ENCODE measurements at places on chromosomes 7 and 10.

DNA sequence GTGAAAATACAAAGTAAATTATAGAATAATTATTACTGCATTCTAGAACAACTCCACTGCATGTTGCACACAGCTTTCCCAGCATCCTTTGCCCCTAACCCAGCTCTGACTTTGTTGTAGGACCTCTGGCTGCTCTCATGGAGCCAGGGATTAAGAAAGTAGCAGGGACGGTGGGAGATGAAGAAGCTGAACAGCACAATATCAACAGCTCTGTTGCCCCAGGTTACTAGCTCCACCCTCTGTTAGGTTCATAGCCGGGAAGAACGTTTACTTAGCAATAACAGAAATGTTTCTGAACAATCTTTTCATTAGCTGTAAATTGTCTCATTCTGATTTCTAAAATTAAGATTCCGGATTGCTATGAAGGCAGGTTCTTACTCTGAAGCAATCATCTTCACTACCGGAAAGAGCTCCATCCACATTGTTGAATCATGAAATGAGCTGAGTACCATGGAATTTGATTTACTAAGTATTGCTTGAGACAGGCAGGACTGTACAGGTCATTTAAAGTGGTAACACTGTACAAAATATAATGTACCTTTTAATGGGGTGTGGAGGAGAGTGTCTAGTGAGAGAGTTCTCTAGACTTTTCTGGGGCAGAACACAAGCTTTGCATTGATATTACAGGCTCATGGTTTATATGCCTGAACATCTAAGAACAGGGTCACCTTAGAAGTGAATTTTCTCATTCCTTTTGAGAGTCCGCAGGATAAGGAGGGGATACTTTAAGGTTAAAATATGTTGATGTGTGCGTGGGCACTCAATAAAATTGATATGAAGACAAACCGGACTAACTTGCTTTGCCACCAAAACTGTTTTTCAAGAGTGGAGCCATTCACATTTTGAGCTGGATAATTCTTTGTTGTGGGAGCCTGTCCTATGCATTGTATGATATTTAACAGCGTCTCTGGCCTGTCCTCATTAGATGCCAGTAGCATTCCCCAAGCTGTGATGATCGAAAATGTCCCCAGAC lies 20.8 kb upstream of the RAB18 start:
- DNase-seq, result no peak

DNA sequence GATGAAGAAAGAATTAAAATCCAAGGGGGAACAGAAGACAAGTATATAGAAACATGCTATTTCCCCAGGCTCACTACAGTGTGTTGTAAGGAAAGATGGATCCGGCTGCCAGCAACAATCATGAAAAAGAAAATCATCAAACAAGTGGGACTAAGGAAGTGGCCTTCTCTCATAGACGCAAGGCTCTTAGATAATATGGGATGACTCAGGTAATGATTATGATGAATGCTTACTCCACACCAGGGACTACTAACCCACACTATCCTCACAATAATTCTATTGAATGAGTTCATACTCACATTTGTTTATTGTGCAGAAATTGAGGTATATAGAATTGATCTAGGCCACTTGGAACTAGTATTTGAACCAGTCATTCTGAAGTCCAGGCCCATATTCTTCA lies 111.2 kb upstream of the BET1 start:
- no peak for DNase-seq

DNA sequence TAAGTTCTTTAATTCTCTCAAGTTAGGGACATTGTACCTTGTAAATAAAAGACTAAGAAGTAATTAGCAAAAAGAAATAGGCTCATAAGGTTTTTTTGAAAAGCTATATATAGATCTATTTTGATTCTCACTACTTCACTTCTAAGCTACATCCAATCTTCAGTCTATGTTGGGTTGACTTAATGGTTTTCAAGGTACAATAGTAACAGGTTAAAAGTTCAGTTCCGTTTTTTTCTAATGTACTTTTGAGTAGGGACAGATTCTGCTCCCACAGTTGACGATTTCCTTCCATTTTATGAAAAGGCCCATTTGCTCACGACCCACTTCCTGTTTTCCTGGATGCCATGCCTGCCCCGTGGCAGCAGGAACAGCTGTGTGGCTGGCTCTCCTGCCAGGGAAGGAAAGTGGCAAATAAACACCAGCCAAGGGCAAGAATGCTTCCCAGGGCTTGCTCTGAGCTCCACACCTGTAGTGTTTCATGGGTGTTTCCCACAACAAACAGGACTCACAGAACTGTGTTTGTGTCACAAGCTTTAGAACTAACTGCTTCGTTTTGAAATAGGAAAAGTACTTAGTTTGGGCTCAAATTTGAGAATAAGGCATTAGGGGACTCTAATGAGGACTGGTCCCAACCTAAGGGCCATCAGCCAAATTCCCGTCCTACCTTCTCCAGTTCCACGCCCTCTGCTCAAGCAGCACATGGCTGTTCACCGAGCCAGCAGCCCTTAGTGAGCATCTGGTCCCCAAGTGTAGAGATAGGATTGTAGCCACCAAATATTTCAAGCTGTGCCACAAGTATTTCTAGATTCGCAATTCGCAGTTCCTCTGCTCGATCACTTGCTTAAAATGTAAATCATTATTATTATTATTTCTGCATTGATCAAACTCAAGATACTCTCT lies 240.7 kb downstream of the COBL start:
- no peak for DNase-seq

- no peak for DNase-seq
Measured at GRCh38 chr7:17301471-17302456, 3.3 kb downstream of the AHR start.

DNA sequence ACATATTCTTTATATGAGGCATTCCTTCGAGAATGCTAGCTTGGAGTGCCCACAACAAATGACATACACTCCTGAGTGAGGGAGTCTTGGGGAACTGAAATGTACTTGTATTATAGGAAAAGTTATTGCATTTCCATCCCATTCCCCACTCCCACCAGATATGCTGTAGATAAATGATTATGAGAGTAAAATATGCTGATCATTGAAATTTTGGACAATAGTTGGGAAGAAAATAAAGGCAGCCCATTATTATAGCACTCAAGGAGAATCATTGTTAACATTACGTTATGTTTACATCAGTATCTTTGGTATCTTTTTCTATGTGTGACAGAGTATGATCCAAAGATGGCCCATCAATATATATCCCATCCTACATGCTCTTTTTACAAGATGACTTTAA lies 194.4 kb downstream of the GATA3 start:
- no peak for DNase-seq

DNA sequence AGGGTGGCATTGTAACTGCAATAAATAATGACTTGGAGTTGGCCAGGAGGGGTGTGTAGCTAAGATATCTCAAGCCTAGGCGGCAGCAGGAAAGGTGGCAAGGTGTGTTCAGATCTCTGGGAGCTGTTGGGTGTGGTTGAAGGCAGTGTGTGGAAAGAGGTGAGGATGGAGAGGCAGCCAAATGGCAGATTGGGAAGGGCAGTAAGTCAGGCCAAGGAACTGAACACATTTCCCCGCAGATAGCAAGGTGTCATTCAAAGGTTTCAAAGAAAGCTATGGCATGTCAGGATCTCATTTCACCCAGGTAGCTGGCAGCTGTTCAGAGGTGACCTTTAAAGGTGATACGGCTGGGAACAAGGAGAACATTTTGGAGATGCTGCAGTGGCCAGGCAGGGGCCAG lies 586.0 kb upstream of the MGMT start:
- no peak for DNase-seq

- DNase-seq, result no peak
Measured at GRCh38 chr7:54615537-54615936, 73.4 kb downstream of the VSTM2A start.

DNA sequence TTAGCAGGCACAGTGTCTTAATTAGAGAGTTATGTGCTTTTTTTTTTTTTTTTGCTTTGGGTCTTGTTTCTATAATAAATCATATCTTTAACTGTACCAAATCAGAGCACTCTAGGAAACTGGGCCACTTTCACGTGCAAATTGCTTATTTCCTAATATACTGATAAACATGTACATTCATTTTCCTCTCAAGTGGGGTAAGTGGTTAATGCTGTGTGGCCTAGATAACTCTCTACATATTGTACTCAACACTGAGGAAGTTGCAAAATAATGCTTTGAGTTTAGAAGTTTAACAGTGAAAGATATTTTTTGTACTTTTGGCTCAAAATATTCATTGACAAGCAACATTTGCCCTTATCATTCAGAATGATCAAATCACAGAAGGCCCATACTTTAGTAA lies 115.9 kb upstream of the IFRD1 start:
- DNase-seq, result no peak

GRCh38 chr7:144565586-144565985 lies 162.1 kb upstream of the NOBOX start:
- no peak for DNase-seq

- peak; percentile 41 for DNase-seq
Measured at GRCh38 chr10:71727738-71728737, 8.5 kb upstream of the C10orf105 start.

GRCh38 chr7:21642422-21642821 lies 99.6 kb downstream of the DNAH11 start:
- DNase-seq, result no peak

DNA sequence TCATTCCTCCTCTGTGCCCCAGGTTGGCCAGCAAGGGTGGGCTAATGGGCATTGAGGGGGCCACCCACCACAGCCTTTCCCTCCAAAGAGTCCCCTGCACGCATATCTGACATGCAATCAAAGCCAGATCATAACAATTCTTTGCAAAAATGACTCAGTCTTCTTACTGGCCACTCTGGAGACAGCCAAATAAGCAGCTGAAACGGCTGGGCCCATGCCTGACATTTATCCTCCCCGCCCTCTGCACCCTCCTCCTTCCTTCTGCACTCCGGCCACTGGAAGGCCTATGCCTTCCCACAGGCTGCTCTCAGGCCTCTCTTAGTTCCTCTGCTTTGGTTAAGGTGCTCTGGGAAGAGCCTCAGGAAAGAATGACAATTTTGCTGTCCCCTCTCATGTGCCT lies 29.2 kb upstream of the NPFFR1 start:
- DNase-seq, result no peak

DNA sequence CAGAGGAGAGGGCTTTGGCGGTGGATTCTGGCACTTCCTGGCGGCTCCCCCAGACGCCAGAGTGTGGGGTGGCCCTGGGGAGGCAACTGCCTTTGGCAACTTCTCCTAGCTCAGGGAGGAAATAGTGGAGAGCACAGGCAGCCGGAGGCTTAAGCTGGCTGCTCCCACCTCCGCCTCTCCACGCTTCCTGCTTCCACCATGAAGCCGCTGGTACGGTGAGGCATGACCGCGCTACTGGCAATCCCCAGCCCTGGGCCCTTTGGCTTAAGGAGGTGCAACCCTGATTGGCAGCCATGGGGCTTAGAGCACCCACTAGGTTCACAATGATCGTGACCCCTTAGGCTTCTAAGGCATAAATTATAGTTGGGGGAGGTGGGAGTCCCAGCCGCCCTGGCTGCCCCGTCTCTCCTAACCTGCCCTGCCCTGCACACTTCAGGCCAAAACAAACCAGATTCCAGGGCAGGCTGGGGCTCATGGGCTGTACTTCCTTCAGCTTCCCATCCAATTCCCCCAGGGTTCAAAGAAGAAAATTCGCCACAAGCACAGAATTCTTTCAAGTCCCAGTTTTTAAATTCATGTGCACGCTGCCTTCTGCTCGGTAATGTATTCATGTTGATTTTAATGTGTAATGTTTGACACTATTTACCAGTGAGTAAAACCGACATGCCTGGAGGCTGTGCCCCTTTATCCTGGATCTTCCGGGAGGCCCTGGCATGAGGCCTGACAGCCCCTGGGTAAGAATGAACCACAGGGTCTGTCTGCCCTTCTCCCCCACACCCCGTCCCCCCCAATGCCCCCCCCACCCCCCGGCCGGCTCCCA lies 90.7 kb upstream of the LRRC4 start:
- DNase-seq, result no peak

DNA sequence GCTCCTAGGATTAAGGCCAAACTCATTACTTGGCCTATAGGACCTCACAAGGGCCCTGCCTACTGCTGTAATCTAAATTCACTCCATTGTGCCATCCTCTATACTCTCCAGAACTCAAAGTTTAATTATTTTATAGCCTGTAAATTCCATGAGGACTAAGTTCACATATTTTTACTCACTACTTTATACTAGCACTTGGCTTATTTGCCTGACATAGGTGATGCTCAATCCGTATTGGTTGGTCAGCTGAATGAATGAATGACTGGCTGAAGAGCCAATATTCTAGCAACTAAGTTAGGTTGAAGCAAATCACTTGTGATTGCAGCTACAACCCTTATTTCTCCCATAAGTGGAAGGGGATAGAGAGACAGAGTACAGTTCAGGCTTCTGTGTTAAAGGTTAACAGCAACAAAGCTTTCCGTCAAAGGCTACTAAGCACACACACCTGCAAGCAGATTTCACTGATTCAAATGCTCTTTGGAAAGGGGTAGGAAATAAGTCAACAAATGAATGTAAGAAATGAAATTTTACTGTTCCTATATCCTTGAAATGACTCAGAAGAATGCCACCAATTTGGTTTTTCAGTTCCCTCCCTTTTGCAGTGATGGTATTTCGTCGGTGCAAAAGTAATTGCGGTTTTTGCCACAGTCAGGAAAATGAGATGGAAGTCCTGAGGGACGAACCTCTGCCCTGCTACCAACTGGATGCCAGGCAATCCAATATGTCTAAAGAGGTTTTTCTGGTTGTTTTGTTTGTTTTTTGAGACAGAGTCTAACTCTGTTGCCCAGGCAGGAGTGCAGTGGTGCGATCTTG lies 120.7 kb downstream of the COL28A1 start:
- no peak for DNase-seq

- DNase-seq, result no peak
Measured at GRCh38 chr7:66050990-66051448, 24.6 kb upstream of the ASL start.

DNA sequence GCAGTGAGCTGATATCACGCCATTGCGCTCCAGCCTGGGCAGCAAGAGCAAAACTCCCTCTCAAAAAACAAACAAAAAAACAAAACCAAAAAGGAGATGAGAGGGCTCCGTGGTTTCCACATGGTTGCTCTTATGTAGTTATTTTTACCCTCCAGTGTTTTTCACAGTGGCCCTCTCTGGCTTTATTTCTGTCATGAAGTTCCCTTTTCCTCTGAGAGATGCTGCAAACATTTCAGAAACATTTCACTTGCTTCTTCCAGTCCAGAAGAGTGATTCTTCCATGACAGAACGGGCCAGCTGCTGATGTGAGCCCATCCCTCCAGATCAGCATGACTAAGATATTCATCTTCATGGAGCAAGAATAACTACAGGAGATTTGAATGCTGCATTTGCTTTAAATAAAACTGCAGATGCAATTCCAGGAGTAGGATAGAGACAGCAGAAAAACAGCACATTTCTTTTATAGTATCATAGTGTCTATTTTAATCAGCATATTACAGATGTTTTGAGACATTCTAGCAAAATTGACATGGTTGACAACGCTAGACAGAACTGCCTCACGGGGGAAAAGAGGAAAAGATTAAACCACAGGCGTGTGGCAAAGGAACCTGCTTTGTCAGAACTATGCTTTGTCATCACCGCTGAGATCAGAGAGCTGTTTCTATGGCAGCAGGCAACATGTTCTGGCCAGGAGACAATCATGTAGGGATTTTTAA lies 40.3 kb downstream of the NRCAM start:
- DNase-seq, result no peak

All from stimulated activated CD8-positive, alpha-beta memory T cell treated with anti-CD3 and anti-CD28 coated beads, Interleukin-7, amount 100 ng/mL, for 1 hour (primary cell).